ENCODE measurements at places on chromosomes 12 and 14.

DNA sequence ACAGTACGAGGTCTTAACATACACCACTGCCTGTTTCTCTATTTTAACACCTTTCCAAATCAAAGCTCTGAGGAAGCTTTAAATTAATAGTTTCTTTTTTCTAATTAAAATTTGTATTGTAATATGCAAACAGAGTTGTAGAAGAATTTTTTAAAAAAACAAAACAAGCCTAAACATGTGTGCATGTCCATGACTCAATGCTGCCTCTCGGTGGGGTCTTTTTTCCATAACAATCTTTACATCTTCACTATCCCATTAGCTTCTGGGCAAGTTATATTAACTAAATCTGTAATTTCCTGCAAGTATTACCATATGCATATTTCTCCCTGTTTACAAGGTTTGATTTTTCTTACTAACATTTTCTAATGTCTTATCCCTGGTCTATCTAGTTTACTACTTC lies 143.9 kb upstream of the NAV3 start:
- DNase-seq = no peak

GRCh38 chr14:93832665-93833064 lies 44.4 kb upstream of the PRIMA1 start:
- no peak for DNase-seq

DNA sequence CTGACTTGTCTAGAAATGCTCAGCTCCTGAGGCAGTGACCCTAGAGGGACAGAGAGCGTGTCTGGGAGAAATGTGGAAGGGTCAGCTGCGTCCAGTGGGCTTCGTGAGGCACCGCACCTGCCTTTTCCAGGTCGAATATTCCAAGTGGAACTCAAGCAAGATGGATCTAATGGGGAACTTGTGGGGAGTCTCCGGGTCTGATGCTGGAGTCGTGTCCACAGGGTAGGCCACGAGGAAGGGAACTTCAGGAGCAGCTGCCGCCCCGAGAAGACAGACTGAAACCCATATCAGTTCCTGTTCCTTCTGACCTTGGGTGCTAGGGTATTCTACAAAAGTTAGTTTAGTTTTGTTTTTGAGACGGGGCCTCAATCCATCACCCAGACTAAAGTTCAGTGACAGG lies 67.5 kb downstream of the TNFAIP2 start:
- DNase-seq = no peak

- no peak for DNase-seq
Measured at GRCh38 chr12:105225505-105226015, 10.4 kb downstream of the APPL2 start.

- DNase-seq = no peak
Measured at GRCh38 chr12:106378788-106379187, 21.2 kb downstream of the POLR3B start.

DNA sequence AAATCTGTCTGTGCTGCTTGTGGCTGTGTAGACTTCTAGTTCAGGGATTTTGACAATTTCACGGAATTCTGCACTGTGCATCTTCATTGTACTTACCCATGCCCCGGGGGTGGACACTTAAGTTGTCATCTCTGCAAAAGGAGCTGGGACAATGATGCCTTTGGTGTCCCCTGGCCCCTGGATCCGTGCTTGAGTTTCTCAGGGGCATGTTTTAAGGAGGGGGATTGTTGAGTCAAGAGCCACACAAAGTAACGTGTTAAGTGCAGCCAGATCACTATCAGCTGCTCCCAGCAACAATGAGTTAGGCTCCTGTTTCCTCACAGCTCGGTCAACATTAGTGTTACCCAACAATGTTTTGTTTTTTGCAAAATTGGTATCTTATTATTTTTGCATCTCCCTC lies 305.0 kb upstream of the DIO3 start:
- no peak for DNase-seq

DNA sequence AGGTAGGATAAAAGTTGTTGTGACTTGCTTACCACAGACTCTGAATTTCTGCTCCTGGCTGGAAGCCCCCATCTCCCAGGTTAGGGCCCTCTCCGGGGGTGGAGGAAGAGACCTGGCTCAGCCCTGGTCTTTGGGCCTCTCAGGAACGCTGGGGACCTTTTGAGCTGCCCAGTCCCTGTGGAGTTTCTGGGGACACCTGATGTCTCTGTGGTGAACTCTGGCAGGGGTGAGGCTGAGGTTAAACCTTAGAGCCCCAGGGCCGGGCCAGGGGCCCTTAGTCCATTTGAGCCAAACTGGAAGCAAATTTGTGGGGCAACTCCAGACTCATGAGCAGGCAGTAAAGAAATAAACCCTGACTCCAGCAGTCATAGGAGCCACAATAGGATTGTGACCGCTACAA lies 112.1 kb downstream of the ADGRD1 start:
- DNase-seq = no peak

- DNase-seq = no peak
Measured at GRCh38 chr12:12741660-12742059, 24.5 kb downstream of the CDKN1B start.

DNA sequence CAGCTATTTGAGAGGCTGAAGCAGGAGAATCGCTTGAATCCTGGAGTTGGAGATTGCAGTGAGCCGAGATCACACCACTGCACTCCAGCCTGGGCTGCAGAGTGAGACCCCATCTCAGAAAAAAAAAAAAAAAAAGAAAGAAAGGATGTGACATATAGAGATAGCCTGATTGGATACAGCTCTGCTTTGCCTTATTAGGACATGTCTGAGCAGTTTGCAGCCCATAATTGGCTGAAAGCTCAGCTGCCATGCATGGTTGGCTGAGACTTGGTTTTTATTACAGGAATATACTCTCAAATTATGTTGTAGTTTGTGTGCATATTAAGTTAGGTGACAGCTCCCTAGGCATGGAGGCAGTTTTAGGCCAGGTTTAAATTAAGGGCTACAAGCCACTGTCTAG lies 6.3 kb downstream of the TIGAR start:
- DNase-seq = no peak

DNA sequence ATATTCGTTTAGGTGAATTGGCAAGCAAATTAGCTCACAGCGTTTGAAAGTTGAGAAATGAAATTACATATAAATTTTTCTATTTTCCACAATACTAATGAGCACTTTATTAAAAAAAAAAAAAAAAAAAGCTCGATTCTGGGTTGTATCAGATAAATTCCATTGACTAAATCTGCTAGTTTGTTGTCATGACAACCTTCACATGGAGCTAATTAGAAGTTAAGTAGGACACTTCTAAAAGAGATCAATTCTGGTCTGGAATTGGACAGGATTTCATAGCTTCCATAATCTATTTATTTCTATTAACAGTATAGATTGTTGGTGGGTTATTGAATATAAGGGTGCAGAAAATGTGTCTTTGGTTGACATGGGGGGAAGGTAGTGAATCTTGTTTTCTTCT lies 85.5 kb upstream of the NEDD1 start:
- DNase-seq = no peak

DNA sequence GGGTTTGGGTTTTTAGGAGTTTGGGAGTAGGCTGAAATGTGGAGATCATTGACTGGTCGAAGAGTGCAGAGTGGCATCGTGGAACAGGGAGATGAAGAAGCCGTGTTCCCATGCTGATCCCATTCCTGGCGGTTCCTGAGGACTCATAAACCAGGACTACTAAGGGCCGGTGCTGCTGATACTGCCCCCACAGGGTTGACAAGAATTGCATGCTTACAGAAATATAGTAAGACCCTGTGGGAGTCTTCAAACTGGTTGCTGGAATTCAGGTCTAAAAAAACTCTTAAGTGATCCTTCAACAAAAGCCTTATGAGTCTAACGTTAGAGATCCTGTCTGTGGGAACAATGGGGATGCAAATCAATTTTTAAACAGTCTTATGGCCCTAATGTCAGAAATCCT lies 64.0 kb upstream of the ARHGAP5 start:
- DNase-seq = no peak

DNA sequence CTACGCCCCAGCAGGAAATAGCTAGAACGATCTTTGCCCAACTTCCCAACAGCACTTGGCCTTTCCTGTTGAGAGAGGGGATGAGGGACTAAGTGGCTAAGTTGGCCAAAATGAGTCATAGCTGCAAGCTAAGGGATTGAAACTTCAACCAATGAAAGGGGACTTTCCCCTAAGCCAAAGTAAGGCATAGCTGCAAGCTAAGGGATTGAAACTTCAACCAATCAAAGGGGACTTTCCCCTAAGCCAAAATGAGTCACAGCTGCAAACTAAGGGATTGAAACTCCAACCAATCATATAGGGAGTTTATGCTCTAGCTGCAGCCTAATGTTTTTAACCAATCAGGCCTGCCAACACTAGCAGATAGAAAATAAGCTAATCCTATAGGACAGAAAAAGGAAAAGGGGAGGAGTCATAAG lies 100.5 kb upstream of the SSTR1 start:
- DNase-seq = no peak

- no peak for DNase-seq
Measured at GRCh38 chr12:39378341-39378740, 64.6 kb downstream of the KIF21A start.

- no peak for DNase-seq
Measured at GRCh38 chr14:60648249-60648933, 886 bp downstream of the SIX1 start.

GRCh38 chr12:4909410-4909733 lies 333 bp upstream of the KCNA1 start:
- DNase-seq = no peak
